T-helper 17 cell (primary cell): ENCODE measurements at places on chromosomes 4 and X.

DNA sequence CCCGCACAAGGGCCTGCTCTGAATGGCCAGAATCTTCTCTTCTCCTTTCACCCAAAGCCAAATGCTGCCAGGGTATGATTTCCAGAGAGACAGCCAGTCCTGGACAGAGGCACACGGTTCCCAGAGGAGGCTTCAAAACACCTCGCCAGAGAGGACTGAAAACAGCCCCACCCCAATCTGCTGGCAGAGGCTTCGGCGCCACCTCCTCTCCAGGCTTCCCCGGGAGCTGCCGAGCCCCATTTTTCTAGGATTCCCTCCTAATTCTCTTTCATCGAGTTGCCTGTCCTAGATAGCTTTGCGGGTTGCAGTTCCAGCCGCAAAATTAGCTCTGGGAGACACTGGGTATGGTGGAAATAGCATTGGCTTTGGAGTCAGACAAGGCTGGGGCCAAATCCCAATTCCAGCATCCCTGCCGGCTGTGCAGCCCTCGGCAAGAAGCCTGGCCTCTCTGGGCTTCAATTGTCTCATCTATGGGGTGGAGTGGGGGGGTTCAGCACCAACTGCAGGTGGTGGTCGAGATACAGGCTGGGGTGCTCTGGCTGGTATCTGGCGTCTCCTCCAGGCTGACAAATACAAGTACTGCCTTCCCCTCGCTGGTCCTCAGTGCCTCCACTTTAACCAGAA is 22.6 kb downstream of the PPP2R2C start:
- no peak for DNase-seq

- DNase-seq: no peak
Observed at GRCh38 chrX:153984351-153985178, 12.0 kb downstream of the TMEM187 start.

DNA sequence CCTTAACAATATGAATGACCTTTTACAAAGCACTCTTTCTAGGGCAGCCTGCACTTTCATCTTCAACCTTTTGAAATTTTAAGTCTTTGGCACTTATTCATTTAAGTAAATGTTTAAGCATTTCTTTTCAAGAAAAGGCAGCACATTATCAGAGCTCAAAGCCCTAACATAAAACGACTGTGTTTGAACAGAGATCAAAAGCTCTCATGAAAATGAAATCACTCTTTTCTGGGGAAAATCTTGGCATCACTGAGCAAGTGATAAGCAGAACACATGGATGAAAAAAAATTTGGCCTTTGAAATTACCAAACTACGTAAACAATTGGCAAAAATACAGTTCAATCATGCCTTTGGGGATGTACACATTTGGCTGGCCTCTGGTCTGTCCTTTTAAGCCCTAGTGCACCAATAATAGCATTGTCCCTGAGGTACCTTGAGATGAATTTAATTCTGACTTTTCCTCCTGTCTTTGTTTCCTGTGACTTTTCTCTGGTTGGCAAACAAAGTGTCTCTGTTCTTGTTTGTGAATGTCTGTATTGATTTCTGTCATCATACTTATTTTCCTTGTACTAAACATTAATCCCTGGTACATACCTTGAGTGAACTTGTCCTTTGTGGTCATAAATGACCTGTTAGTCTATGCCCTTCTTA is 12.9 kb upstream of the ODAM start:
- no peak for DNase-seq

GRCh38 chrX:155127465-155127864 is 56.2 kb downstream of the BRCC3 start:
- DNase-seq: no peak

DNA sequence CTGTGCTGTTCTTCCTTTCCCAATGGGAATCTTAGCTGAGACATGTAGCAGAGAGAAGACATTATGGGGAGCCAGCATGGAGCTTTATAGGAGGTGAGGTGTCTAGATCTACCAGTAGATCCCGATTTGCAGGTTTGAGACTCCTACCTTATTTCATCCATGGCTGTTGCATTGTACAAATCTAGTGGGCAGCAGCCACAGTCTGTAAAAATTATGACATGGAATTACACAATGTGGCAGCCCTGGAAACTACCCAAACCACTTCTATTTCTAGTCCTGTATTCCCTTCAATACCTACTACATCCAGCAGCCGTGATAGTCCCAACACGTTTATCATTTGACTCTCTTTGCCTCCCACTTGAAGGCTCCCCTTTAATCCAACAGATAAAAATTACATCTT is 8.1 kb downstream of the ATP7A start:
- no peak for DNase-seq

GRCh38 chrX:13090027-13090338 is 45.6 kb upstream of the FAM9C start:
- no peak for DNase-seq

GRCh38 chr4:102735582-102735981 is 25.2 kb downstream of the MANBA start:
- DNase-seq: no peak

GRCh38 chr4:149311076-149311475 is 504.6 kb downstream of the IQCM start:
- DNase-seq: no peak

- DNase-seq: no peak
Observed at GRCh38 chrX:143757375-143757774, 36.8 kb upstream of the SPANXN2 start.

DNA sequence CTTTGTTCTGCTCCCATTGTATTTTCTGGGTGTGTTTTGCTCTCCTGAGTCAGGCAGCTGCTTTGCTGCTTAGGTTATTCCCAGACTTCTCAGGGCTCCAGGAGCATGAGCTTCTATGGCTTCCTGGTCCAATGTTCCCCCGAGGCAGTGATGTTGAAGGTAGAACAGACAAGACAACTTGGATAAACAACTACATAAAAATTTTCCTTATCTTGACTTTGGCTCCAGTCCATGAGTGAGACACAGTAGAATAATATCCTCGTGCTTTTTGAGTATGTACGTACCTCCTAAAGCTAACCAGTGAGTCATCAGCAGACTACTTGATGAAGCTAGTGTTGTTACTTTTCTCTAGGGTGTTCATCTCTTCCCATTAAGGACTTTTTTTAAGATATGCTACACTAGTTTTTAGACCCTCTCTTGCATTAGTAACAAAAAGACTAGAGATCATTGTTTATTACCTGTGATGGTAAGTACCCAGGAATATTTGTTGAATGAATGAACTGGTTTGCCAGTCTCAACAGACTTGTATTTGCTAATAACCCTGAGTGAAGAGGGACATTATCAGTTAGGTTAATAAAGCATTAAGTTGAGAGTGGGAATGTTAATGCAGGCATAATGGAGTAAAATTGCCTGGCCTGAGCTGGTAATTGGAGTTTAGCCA is 131.9 kb downstream of the FHIP1A start:
- DNase-seq: no peak
